ENCODE measurements at places on chromosomes 5 and 9.

DNA sequence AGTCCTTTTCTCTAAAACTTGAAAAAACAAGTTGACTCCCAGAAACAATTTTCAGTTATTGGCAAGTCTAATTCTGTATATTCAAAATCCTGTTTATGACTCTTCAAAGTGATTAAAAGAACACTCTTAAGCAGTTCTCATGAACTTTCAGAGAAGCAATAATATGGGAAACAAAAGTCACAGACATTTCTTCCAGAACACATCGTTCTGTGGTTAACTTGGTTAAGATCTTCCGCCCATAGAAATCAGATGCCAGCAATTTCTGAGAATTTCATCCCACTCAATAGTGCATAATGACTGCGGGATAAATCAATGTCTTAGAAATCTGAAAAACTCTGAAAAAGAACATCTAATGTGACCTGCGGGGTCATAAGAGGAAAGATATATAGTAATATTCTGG is 300.5 kb downstream of the COX7C start:
- DNase-seq, result no peak

- no peak for DNase-seq
These were observed 43.9 kb downstream of the SLC46A2 start for GRCh38 chr9:112846528-112847488.

GRCh38 chr9:2967766-2968165 is 123.9 kb upstream of the PUM3 start:
- no peak for DNase-seq

- no peak for DNase-seq
These were observed 174.4 kb upstream of the MSX2 start for GRCh38 chr5:174550026-174550425.

DNA sequence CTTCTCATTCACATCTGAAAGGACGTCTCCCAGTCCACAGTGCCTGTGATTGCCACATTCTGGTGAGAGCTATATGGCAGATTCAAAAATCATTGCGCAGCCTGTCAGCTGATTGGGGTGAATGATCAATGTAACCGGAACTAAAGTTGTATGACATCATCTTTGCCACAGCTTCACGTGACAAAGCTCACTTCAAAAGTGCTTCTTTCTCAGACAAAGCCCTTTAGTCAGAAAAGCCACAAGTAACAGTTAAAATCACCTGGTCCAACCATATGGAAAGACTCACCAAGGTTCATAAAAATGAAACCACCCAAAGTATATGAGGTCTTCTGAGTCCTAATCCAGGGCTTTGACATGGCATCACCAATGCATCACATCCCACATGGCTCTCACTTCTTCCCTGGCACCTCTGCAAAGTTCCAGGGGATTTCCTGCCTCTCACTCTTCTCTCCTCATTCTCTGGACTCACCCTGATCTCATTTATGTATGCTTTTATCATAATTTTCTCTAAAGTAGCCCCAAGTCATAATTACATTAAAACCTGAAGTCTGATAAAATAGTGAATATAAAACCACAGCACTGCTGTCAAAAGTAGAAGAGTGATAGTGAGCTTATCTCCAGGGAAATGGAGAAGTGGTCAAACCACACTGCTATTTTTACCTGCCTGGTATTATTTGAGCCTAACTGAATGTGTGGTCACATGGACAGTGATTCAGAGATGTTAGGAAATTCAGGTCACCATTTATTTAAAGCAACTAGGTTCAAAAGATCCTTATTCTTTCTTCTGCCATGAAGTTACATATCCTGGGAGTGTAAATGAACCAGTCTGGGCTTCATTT is 193.1 kb upstream of the PTGER4 start:
- peak; percentile 14 for DNase-seq

- DNase-seq, result no peak
These were observed 256.3 kb downstream of the SMARCA2 start for GRCh38 chr9:2271426-2271825.

DNA sequence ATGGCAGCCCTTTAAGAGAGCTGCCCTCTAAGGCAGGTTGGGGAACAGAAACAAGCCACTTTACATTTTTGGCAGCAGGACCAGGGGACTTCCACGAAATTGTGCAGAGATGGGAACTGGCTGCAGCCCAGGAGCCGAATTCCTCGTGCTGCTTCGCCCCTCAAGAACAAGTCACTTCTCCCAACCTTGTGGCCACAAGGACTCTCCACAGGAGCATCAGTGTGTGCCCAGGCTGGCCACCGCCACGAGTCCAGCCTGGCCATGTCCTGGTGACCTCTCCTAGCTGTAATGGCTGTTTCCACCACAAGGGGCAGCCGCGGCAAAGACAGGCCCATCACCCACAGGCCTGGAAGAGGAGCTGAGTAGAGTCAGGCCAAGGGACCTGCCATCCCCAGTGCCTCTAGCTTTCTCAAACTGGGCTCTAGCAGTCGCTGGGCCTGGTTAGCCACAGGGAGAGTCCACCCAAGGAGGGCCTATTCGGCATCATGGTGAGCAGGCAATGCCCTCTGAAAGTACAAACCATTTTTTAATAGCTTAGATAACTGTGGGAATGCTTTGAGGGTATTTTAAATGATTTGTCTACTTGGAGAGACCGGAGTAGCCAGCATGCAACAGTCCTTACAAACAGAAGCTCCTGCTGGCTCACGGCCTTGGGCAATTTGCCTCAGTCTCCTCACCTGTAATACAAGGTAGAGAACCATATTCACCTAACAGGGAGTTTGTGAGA is 129.0 kb downstream of the COL23A1 start:
- DNase-seq, result no peak

GRCh38 chr5:82754036-82754746 is 323.0 kb downstream of the TMEM167A start:
- DNase-seq, result no peak

GRCh38 chr5:37738057-37738691 is 101.7 kb downstream of the GDNF start:
- DNase-seq, result no peak

- no peak for DNase-seq
These were observed 365.9 kb downstream of the ZSWIM6 start for GRCh38 chr5:61697809-61698558.

- no peak for DNase-seq
These were observed 21.0 kb downstream of the RICTOR start for GRCh38 chr5:39053189-39053588.

- DNase-seq, result no peak
These were observed 18.8 kb upstream of the PCSK5 start for GRCh38 chr9:75871624-75872023.

- DNase-seq, result no peak
These were observed 490.7 kb upstream of the SGCD start for GRCh38 chr5:155836089-155836803.

DNA sequence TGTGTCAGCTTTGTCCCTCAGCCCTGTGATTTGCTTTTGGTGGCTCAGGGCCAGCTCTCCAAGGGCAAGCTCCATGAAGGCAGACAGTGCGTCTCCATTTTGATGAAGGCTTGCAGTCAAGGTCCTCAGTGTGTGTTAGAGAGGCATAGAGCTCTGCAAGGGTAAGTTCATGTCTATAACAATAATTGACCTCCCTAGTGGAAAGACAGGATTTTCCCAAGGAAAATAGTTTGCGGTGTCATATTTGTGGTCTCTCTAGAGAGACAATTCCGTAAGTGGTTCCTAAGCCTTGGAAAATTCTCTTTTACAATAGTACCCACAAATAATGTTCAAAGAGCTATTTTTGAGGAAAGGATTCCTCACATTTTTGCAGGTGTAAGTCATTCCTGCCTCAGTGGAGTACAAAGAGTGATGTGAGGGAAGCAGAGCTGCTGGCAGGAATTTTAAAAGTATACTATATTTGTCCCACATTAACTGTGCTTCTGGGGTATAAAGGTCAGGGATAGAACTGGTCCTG is 40.2 kb downstream of the SLC1A3 start:
- DNase-seq, result no peak

DNA sequence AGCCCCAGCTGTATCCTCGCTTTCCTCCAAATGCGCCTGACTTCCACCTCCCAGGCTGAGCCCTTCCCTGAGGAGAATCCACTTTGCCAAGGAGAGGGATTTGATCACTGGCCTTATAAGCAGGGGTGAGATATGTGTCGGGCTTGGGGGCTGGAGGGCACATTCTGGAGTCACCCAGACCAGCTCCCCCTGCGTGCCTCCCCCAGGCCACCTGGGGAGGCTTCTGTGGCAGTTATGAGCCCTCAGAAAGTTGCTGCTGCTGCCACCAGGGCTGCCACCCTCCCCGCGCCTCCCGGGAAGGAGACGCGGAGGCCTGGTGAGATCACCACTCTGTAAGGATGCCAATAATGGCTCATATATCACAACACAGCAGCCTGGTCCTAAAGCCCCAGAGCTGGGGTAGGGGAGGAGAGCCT is 211.5 kb downstream of the PAPPA start:
- no peak for DNase-seq

DNA sequence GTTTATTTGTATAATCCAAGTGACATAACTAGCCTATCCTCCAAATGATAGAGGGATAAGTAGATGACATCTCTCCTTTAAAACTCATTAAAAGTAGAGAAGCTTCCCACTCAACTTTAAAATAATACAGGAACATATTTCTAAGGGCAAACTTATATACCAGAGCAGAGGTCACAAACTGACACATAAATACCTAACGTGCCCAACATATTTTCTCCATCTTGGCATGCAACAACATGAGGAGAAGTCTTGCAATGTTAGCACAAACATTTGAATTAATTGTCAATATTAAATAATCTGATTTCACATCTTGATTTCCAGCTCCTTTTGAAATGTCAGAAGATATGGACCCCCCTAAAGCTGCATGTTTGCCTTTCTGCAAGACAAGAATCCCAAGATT is 335.0 kb downstream of the DEPDC1B start:
- no peak for DNase-seq

DNA sequence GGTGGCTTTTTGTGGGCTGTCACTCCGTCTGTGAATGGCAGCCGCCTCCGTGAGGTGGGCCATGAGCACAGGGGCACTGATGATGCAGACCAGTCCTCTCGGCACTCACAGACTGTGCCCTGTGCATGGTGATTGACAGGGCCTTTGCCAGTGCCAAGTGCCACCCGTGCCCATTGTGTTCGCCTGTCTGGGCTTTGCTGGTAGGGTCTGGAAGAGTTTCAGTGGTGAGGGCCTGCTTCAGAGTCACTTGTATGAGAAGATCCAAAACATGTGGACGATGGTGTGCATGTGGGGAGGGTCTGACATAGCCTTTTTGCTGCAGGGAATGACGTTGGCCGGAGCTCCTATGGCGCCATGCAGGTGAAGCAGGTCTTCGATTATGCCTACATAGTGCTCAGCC is 34.9 kb downstream of the TENT4A start:
- no peak for DNase-seq

DNA sequence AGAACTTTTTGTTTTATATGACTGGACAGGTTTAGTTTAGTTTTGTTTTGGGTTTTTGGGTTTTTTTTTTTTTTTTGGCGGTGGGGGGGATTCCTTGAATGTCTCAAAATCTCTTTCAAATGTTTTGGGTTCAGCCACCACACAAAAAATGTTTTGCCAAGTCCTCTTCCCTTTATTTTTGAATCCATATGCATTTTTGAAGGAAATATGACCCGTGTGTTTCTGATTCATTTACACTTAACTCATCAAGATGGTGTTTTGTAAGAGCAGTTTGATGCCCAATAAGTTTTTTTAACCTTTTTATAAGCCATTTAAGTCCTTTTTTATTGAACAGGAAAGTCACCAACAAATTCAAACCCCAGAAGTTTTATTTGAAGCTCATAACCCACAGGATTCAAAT is 209.8 kb downstream of the CWC27 start:
- no peak for DNase-seq

DNA sequence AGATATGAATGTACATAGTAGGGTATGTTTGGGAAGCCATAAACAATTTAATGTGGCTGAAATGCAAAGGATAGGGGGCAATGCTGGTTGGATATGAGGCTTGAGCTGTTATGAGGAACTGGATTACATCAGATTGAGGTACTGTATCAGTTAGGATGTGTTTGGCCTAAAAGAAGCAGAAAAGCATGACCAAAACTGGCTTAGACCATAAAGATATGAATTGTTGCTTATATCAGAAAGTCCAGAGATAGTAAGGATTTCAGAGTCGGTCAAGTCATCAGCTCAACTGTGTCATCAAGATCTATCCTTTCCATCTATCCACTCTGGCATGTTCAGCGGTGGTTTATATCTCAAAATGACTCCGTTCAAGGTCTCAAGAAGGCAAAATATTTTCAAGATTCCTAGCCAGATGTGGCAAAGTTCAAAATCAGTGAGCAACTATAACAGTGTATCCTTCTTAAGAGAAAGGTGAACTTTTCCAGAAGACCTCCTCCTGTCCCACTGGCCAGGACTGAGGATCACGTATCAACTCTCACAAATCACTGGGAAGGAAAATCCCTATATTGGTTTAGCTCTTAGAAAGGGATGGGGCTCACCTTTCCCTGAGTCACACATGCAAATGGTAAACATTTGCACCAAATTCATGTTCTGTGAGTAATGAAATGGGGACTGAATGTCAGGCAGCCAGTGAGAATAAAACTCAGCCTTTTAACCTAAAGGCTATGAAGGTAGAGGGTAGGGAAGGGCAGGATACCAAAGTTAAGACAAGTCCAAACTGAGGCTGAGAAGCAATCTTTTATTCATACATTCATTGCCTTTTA is 257.8 kb downstream of the TRIM32 start:
- no peak for DNase-seq

DNA sequence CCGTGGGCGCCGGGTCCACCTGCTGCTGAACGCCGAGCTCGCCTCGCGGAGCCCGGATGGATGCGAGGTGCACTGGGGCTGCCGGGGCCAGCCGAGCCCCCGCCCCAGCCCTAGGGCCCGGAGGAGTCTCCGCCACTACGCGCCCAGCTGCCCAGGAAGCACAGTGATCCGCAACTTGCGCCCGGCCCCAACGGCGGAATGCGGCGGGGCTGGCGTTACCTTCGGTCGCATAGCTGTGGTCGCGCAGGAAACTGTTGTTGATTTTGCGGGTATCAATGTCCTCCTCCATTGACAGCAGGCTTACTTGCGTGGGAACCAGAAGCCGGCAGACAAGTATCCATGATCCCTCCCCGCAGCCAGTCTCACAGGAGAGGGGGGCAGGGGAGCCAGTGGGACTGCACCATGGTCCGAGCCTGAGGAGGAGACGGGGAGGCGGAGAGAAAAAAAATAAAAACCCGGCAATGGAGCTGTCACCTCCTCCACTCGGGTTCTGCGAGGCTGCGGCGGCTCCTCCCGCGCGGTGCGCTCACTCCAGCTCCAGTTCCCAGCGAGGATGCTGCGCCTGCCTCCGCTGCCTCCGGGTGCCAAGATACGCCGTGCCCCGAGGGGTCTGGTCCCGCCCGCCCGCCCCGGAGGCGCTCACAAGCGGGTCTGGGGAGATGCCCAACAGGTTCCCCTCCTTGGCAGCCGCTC is 628 bp downstream of the PPP2R2B start:
- DNase-seq, result peak; percentile 8
